ENCODE measurements at places on chromosomes 7 and 10.

DNA sequence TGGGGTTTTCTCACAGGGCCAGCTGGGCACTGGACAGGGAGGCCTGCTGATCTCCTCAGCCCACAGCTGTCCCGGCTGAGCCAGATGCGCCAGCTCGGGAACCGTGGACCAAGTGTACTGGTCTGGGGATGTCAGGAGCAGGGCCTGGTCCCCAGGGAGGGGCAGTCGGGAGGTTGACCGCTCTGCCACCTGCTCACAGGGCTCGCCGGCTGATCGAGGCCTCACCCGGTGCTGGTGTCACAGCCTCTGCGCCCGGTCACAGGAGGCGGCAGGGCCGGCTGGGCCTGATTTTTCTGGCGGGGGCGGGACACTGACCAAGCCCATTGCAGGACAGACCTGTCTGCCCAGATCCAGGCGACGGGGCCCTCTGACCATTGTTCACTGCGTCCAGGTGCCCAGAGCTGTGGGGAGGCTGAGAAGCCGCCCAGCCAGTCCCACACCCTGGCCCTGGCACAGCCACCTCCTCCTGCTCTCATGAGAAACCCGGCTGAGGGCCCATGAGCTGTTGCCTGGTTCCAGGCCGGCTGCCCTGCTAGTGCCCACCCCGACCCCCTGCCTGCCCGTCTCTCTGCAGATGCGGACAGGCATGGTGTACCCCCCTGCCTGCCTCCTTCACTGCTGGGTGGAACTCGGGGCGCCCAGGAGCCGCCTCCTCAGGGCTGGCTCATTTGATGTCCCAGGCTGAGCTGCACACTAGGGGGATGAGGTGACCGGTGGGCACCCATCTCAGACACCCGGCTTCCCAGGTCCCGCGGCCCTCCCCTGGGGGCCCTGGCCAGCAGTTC is 3.0 kb upstream of the TMEM184A start:
- DNase-seq: no peak

DNA sequence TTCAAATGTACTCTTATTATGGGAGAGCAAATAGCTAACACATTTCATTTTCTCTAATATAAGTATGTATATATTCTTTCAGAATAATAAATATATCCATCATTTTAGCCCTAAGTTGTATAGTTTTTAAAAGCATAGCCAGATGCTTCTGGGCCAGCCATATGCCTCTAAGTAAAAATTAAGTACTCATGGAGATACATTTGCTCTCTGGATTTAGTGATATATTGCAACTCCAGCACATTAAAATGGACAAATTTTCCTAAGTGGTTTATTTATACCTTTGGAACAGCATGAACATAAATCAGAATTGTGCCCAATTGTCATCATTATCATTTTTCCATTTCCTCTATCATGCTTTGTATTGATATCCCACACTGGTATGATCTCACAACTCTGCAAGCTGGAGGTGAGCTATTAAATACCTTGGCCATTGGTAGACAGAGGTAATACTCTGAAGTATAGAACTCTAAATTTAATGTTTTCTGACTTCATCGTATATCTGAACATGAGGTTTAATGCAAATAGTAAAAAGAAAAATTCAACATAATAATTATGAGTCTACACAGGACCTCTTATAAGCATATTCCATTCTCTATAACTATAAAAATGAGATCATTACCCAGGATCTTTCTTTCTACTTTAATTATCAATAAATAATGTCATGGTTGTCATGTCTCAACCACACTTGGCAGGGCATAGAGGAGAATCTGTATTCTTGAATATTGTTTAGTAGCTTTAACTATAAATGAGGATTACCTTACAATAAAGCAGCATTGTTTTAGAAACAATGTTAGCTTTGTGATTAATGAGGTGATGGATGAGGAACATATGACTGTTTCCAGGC is 90.8 kb downstream of the AGMO start:
- DNase-seq: no peak

GRCh38 chr10:107614939-107615685 is 450.6 kb upstream of the SORCS1 start:
- DNase-seq: no peak

GRCh38 chr10:127159648-127160245 is 36.6 kb downstream of the INSYN2A start:
- DNase-seq: no peak

DNA sequence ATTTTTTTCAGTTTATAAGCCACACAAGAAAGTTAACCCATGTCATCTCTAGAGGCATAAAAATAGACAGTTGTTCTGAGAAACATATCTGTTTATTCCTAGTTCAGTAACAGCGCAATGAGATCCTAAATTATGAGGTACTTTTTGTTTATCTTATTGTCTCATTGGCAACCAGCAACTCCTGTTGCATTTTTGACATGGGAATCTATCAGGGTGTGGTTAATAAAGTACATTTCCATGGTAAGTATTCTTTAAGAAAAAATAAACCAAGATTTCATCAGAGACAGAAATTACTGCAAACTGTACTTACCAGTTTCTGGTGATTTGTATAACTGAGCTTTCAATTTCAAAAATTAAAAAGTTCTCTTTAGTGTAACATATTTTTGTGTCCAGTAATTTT is 9.0 kb downstream of the FAS start:
- DNase-seq: no peak

- peak; percentile 22 for DNase-seq
These were observed 26.3 kb upstream of the WDFY4 start for GRCh38 chr10:48658243-48658974.

- DNase-seq: no peak
These were observed 105.0 kb downstream of the DLG5 start for GRCh38 chr10:77821551-77821950.

DNA sequence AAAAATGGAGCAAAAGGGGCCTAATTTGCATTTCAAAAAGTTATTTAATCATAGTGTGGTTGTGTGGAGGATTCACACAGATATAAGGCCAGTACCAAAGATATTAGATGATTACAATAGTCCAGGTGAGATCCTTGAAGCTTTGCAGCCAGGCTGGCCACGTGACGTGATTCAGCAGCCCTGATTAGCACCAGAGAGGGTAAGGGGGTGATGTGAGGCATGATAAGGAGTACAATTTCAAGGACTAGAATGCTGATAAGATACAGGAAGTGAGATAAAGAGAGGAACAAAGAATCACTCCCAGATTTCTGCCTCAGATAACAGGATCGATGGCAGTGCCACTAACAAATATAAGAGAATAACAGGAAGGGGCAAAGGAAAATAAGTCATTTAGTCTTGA is 108.4 kb upstream of the PALS2 start:
- DNase-seq: no peak

DNA sequence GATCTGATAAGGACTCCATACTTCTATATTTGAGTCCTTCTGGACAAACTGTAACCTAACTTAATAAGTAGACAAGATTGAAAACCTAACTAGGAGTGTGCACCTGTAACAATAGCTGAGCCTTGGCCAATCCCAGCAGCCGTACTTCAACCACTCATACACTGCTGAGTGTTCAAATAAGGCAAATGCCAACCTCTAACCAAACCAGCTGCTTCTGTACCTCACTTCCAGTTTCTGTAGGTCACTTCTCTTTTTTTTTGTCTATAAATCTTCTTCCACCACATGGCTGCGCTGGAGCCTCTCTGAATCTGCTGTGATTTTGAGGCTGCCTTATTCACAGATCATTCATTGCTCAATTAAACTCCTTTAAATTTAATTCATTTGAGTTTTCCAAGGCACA is 753.2 kb downstream of the DNAJB9 start:
- no peak for DNase-seq

- peak; percentile 72 for DNase-seq
These were observed 102.0 kb downstream of the STRA8 start for GRCh38 chr7:135335628-135336139.

DNA sequence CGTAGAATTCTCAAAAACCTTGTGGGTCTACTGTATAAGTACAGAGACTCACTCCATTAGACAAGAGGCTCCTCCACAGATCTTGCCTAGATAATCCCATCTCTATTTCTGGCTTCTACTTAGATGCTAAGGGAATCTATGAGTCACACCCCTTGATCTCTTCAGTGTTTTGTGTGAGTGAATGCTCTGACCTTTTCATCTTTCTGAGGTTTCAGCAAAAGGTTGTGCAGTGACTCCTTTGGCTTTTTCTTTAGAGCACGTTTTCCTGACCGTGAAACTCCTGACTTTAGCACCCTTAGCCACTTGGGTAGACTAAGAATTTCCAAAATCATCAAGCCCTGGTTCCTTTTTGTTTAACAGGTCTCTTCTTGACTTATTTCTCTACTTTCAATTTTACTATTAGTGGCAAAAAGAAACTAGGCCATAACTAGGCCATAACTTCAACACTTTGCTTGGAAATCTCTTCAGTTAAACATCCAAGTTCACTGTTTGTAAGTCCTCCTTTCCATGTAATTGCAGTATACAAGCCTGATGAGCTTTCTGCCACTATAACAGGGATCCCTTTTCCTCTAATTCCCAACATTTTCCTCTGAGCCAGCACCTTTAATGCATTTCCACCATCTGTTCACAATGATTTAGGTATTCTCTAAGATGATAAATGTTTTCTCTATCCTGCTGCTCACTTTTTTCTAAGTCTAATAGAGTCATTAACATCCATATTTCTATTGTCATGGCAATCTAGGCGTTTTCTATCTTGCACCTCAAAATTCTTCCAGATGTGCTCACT is 19.4 kb downstream of the COPG2 start:
- DNase-seq: peak; percentile 7

GRCh38 chr7:30470771-30471170 is 7.8 kb downstream of the NOD1 start:
- DNase-seq: no peak

GRCh38 chr10:29332061-29332760 is 43.3 kb downstream of the LYZL1 start:
- no peak for DNase-seq

GRCh38 chr7:70343519-70343918 is 745.2 kb downstream of the AUTS2 start:
- DNase-seq: no peak

DNA sequence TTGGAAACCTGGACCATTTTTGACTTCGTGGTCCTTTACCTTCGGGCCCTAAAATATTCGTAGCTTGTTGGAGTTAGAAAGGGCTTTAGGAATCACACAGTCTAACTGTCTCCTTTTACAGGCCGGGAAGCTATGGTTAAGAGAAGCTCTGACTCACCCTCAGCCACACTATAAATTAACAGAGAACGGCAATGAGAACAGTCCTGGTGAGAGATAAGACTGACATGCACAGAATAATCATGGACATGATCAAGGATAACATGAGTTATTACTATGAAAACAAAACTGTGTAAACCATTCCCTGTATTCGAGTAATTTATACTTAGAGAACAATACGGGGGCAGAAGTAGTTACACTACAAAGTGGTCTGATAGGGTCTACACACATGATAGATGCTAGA is 162.5 kb upstream of the MALRD1 start:
- no peak for DNase-seq

- DNase-seq: no peak
These were observed 54.6 kb upstream of the OPN4 start for GRCh38 chr10:86599729-86600128.

- DNase-seq: no peak
These were observed 306.0 kb downstream of the GRID1 start for GRCh38 chr10:86060386-86061277.

GRCh38 chr7:30965372-30965771 is 1.6 kb downstream of the GHRHR start:
- DNase-seq: no peak

GRCh38 chr10:23035569-23035968 is 59.8 kb upstream of the MSRB2 start:
- no peak for DNase-seq

- DNase-seq: no peak
These were observed 612 bp downstream of the SNX8 start for GRCh38 chr7:2313450-2314208.

- no peak for DNase-seq
These were observed 208.2 kb downstream of the CDK14 start for GRCh38 chr7:90804370-90804769.

DNA sequence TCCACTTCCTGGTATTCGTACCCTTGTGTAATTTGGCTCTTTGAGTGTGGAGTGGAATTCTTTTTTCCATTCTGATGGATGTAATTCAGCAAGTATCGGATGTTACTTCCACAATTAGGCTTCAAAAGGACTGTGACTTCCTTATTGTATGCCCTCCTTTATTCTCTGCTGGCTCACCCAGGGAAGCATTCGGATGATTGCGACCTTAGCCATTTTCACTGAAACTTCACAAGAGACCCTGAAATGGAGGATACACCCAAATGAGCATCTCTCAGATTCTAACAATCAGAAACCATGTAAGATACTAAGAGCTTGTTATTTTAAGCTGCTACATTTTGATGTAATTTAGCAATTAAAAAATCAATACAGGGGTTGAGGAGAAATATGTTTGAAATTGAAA is 493.1 kb downstream of the DNAJB9 start:
- no peak for DNase-seq

DNA sequence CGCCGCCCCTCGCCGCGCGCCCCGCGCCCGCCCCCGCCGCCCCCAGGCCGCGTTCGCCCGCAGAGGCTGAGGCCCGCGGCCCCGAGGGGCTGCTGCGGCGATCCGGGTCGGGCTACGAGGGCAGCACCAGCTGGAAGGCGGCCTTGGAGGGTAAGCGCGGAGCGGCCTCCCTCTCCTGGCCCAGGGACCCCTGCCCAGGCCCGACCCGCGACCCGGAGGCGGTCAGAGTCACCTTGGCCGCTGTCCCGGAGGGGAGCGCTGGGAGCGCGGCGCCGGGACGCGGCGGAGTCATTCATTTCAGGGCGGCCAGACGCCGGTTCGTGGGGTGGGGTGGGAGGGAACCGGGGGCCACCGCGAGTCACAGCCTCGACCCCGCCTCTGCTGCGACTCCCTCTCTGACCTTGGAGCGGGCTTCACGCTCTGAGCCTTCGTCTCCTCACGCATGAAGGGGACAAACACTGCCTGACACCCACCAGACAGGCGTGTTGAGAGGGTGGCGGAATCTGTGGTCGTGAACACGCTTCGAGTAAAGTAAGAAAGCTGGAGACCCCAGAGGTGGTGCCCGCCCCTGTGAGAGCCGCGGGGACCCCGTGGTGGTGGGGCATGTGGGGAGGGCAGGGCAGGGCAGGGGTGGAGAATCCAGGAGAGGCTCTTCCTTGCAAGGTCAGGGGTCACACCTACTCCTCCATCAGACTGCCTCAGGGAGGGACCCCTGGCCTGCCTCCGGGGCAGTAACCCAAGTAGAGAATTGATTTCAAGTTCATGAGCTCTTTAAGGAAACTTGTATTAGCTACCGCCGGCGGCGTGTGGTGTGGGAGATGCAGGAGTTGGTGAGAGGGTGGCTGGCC is 707 bp downstream of the CLEC2L start:
- no peak for DNase-seq

- no peak for DNase-seq
These were observed 473.9 kb upstream of the FZD8 start for GRCh38 chr10:36116040-36116439.

DNA sequence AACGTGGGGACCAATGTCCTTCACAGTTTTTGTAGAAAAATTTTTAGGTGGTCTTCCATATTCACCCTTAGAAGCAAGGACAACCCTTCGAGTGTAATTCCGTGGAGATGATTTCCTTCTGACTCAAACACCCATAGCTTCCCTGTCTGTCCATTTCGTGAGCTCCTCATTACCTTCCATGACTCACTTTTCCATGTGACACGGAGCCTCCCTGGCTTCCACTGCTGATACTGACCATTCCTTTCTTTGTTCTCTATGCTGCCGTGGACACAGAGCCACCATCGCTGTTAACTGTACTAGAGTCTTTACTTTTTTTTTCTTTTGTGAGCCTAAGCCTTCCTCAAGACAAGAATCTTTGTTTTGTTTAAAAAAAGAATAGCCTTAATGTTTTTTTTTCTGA is 12.5 kb upstream of the ARMS2 start:
- no peak for DNase-seq
